ENCODE measurements at places on chromosomes 16 and 17. TPM values are rescaled to one million over a fixed set of nuclear protein-coding genes. Genes with fewer than 3 reads are reported as not detected.

GRCh38 chr17:31052187-31052889, 42.4 kb upstream of the NF1 start:
- peak; percentile 22 for DNase-seq

Gene CSH1
- total RNA-seq = not detected

GRCh38 chr16:27238016-27238587, 30.5 kb downstream of the NSMCE1 start:
- DNase-seq = peak; percentile 57

- no peak for DNase-seq
Measured at GRCh38 chr16:84183911-84184591, 2.8 kb downstream of the TAF1C start.

Gene PPP1R27
- not detected for total RNA-seq

DNA sequence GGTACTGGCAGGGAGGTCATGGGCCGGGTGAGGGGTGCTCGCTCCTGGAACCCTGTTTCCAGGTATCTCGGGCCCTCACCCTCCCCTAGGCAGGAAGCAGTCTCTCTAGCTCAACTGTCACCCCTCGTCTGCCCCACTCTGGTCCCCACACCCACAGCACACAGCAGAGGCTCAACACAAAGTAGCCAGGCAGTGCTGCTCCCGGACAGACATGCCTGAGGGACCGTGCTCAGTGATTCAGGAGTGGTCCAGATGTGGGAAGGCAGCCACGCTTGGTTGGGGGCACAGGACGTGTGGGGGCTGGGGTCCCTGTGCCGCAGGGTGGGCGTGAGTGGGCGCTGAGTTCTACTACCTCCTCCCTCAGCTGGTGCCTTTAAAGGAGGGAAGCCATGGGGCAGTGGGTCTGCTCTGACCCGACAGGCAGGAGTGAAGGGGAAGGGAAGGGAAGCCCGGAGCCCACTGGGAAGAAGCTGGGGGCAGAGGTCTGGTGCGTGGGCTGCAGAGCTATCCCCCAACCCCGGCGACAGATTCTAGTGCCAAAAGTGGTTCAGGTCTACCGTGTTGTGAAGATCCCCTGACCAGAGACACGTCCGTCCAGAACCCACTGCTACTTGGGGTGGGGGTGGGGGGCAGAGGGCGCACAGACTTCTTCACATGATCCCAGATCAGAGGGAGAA, 11.8 kb downstream of the SLC16A3 start:
- DNase-seq = no peak

DNA sequence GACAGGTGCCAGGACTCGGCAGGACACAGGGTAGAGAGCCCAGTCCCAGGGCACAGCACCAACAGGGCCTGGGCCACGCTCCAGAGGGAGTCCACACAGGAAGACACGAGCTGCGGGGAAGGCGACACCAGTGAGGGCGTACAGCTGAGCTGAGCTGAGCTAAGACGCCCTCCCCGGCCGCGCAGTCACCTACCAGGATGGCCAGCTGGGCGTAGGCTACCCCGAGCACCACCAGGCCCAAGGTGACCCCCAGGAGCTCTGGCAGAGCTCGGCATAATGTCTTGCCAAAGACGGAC, 42.6 kb downstream of the TSC2 start:
- no peak for DNase-seq

DNA sequence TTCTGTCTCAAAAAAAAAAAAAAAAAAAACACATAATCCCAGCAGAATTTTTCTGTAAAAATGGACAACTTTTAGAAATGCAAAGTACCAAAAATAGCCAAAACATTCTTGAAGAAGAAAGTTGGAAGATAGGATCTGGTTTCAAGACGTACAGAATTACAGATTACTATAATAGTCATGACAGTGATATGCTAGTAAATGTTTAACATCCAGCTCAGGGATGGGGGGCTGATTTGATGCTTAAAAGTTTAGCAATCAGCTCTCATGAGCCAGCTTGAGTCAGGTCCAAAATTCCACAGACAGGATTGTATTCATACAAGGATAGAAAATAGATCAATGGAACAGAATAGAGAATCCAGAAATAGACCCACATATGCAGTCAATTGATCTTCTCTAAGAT, 100.5 kb downstream of the CYB561 start:
- DNase-seq = no peak

GRCh38 chr17:40536295-40537171, 28.7 kb downstream of the CCR7 start:
- DNase-seq = peak; percentile 28

DNA sequence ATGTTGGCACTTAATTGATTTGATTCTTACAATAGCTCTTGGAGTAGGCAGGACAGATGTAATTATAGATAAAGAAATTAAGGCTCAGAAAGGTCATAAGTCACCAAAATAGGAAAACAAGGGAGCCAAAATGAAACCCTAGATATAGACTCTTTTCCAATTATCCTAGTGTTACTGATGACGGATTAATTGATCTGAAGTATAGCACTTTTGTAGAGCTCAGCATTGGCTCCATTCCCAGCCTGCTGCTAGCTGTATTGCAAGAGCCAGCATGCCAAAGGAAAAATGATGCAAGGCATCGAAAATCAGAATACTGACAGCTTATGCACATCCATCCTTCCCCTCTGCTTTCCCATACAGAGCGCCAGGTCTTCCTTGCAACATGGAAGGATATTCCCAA, 21.6 kb upstream of the RASL10B start:
- DNase-seq = no peak

- DNase-seq = no peak
Measured at GRCh38 chr16:30802936-30803335, 15.9 kb upstream of the ZNF629 start.

Gene STAC2
- not detected for total RNA-seq

DNA sequence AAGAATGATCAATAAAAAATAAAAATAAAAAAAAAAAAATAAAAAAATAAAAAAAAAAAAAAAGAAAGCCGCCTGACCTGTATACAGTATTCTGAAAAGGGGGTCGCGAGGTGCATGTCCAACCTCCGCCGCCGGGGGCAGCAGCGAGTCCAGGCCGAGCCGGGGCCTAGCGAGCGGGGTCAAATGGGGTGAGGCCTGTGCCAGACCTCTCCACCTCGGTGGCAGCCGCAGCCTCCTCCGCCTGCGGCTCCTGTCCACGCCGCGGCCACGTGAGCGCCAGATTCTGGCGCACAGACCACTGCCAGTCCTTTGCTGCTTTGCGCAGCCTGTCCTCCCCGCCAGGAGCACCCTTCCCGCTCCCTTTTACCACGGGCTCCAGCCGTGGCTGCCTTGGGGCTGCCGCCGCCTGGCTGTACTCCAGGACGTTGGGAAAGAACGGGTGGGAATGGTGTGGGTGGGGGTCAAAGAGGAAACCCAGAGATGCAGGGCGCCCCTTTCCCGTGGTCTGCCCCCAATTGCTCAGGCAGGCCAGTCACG, 2.4 kb upstream of the BCKDK start:
- DNase-seq = peak; percentile 83

DNA sequence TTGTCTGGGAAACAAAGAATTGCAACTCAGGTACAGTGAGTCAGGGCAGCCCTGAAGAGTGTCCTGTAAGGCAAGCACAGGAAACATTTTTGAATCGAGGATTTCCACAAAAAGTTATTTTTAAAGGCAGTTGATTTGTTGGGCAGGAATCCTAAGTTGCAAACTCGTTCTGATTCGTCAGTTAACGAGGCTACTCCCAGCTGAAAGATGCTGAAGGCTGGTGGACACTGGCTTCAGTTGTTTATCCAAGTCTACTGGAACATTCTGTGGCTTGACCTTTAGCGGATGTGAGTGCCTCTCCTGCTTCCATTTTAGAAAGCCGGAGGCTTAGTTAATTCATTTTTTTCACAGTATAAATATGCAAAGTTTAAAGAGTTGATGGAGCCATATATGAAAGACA, 84.2 kb downstream of the KCNJ12 start:
- DNase-seq = no peak

Gene ZSCAN10
- 0.65 TPM for total RNA-seq

GRCh38 chr16:47143677-47144558, at the start of gene NETO2:
TSS of gene NETO2 (minus strand) at chr16:47143945. CDS start at chr16:47143612, 333 bp downstream.
- peak; percentile 43 for DNase-seq

DNA sequence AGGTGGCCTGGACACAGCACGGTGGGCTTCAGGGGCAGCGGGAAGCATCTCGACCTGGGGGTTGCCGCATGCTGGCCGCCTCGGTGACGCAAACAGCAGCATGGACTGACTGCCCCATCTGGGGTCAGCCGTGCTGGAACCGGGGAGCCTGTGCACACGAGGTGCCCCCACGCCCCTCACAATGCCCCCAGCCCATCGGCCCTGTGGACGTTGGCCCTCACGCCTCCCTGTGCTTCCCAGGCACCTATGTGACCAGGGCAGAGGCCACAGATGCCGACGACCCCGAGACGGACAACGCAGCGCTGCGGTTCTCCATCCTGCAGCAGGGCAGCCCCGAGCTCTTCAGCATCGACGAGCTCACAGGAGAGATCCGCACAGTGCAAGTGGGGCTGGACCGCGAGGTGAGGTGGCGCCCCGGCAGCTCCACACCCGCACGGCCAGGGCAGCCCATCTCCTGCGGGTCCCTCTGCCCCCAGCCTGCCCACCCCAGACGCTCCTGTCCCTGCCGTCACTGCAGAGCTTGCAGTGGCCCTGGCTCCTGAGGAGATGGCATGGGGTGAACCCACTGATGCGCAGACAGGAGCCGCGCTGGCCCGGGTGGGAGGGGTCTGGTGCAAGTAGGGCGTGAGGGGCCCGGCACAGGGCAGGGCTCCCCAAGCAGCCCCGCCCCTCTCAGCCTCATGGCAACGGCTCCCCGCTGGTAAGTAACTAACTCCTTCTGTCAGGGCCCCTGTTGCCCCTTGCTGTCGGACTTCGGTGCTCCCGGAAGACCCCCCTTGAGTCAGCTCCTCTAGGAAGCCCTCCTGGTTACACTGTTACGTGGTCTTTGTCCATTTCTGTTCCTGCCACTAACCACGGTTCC, 13.6 kb downstream of the CDH15 start:
- DNase-seq = peak; percentile 51

DNA sequence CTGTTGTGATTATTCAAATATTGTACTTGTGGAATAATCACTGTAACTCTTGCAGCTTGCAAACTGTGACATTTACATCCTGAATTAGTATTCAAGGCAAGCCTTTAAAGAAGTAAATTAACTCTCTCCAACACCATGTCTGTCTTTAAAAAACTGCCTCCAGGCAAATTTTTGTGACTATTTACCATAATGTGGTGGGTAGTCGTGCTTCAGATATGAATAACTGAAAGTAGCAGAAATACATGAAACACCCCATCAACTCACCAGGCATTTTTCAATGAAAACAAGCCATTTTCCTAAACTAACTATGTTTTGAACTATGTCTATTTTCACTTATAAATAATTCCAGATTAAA, 217.4 kb upstream of the PSMD7 start:
- DNase-seq = no peak

- DNase-seq = no peak
Measured at GRCh38 chr17:62870030-62870541, 62.0 kb upstream of the MARCHF10 start.

- no peak for DNase-seq
Measured at GRCh38 chr17:39838057-39838456, 26.1 kb downstream of the IKZF3 start.

DNA sequence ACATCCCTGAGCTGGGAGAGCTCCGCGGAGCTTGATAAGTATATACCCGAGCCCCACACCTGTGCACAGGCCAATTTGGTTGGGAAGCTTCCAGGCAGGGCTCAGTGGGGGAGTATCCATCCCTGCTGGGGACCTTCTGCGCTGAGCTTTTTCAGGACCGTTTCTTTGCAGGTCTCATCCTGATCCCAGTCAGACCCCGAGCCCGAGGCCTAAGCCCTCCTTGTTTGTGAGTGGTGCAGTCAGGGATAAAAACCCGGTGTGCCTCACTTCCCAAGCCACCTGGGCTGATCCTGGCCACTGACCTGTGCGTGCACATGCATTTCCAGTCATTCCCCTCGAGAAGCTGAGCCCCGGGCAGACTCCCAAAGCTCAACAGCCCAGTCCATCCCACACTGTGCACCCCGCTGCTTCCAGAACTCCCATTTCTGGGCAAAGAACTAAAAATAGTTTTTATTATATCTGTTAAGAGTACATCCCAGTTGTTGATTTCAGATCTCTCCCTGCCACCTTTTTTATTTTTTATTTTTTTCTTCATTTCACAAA, 27.3 kb upstream of the NAT9 start:
- no peak for DNase-seq

DNA sequence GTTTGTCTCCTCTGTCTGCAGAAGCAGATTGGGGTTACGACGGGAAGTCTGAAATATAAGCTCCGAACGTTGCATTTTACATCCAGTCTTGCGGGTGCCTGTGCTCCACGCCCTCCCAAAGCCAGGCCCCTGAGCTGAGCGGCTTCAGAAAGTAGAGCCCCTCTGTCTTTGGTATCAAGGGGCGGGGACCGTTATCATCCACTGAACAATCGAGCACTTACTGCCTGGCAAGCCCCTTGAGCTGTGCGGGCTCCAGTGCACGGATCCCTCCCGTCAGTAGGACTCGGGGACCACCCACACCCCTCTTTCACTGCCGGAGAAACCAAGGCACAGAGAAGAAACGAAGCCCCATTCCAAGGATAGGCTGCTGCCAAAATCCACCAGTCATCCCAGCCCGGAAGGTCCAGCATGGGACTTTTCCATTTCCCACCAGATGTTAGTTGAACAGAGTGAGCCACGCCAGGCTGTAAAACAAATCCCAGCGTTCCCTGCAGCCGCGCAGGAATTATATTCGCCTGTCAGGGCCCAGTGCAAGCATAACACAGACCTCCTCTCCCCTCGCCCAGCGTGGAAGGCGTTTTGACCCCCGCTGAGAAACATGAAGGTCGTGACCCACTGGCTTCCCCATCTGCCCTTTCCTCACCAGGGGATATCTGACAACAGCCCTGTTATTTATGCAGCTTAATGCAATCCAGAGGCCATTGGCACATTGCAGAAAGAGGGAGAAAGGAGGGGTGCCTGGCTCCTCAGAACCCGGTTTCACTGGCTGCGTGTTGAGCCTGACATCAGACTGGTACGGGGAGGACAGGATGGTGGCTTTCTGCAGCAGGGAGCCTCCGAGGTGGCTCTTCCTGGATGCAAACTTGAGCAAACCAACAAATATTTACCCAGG, 212.2 kb upstream of the FOXF1 start:
- no peak for DNase-seq

DNA sequence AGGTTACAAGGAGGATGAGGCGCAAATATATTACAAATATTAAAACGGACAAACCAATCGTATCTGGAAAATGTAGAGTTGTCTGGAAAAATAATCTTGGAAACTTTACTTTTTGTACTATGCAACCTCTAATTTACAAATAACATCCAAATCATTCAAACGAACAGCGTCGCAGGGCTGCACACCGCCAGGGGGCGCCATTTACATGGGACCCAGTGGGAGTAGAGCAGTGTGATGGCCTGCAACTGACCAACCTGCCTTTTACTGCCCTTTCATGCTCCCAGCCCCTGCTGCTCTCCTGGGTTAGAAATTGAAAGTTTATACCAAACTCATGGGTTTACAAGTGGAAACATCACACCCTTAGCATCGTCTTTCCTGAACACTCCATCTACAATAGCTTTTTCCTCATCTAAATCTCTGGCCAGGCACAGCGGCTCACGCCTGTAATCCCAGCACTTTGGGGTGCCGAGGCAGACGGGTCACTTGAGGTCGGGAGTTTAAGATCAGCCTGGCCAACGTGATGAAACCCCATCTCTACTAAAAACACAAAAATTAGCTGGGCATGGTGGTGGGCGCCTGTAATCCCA, 10.0 kb downstream of the PITPNC1 start:
- peak; percentile 75 for DNase-seq

Gene MYH11
- not detected for total RNA-seq

- DNase-seq = no peak
Measured at GRCh38 chr16:56136256-56136655, 55.0 kb upstream of the GNAO1 start.

- no peak for DNase-seq
Measured at GRCh38 chr17:14813649-14814370, 451.3 kb downstream of the PMP22 start.

Gene ZNF597
- total RNA-seq = 2.8 TPM

Gene PMFBP1
- total RNA-seq = 1.2 TPM

GRCh38 chr16:57256601-57257395, 11.7 kb downstream of the ARL2BP start:
- DNase-seq = no peak

Measured in natural killer cell (primary cell).